ENCODE measurements at places on chromosomes 5 and 9.

DNA sequence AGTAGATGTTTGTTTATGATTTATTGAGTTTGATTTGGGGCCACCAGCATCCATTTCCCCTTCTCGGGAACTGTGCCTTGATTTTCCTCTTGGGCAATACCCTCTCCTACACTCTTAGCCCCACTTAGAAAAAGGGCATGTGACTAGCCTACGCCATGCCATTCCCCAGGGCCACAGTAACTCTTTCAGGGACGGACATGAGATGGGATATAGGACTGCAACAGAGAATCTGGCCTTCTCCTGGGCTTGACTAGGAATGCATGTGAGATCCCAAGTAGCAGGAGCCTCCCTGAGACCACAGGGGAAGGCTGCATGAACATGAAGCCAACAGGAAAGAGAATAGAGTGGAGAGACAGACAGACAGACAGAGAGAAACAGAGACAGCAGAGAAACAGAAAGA, 30.7 kb upstream of the SPARC start:
- DNase-seq: no peak

DNA sequence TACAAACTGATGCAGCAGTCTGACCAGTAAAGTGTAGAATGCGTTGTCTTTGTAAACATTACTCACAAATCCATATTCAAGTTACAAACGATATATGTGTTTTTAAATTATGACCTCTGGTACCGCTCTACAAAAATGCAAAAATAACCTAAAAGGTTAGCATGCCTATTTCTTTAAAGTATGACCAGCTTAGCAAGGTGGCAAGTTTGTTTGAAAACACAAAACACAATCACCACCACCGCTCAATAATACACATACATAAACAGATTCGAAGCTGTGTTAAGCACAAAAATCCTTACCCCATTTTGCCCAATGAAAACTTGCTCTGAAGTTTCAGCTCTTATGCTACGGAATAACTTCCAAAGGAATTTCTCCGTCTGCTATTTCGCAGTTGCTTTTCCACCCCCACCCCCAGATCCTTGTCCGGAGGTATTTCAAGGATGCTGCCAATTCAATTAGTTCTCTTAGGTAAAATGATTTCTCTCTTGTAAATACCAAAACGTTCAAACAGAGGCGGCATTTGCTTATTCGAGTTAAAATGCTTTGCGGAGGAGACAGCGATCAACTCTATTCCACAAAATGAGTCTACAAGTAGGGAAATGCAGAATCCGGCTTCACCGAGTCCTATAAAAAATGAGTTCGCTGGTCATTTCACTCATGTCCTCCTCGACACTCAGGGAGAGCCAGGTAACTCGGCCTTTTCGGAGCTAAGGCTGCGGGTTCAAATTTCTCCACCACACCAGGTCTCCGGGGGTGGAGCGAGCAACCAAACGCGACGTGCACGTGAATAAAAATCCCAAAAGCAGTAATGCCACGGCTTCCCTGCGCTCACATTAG, 1.2 kb downstream of the HOMER1 start:
- DNase-seq: no peak

DNA sequence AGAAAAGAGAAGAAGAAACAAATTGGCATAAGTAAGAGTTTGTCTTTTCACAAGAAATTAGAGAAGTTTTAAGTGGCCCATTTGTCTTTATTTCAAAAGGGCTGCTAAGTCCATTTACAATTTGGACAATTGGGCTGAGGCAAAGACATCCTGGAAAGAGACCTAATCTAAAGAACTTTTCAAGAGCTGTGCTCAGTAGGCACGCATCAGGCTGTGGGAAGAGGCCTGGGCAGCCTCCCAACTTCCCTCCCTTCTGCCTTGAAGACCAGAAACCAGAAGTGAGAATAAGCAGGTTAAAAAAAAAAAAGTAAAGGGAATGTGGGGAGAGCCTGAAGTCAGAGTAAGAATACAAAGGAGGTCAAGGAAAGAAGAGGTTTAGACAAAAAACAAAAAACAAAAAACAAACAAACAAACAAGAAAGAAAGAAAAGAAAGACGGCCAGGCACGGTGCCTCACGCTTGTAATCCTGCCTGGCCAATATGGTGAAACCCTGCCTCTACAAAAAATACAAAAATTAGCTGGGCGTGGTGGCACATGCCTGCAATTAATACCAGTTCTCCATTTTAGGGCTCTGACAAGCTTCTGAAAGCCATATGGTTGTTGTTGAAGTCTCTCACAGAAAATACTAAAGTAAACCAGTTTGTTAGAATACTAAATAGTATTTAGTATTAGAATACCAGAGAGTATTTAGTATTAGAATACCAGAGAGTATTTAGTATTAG, 48.0 kb upstream of the CEP78 start:
- no peak for DNase-seq

- DNase-seq: no peak
These were observed 113.7 kb upstream of the KLF4 start for GRCh38 chr9:107603281-107603680.

DNA sequence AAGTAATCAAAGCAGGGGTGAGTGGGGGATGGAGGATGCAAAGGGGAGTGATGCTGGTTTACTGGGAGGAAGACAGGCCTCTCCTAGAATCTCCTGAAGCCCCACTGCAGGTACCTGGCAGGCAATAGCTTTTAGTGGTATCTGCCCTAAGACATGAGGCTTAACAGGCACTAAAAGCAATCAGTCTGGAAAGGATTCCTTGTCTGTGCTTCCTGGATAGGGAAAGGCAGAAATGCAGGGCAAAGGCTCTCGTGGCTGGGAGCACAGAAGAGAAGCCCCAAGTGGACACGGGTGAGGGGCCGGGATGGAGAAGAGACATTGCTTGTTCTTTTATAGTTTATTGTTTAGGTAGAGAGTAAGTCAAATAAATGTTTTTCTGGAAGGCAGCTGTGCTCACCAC, 40.1 kb downstream of the CCNJL start:
- DNase-seq: no peak

Measured in cortex of kidney (tissue), 1 donor.